ENCODE measurements at places on chromosomes 5 and 9.

GRCh38 chr5:151005187-151005949 lies 15.0 kb upstream of the GPX3 start:
- DNase-seq, result no peak

GRCh38 chr5:74394916-74395880 lies 245.3 kb downstream of the ENC1 start:
- DNase-seq, result no peak

DNA sequence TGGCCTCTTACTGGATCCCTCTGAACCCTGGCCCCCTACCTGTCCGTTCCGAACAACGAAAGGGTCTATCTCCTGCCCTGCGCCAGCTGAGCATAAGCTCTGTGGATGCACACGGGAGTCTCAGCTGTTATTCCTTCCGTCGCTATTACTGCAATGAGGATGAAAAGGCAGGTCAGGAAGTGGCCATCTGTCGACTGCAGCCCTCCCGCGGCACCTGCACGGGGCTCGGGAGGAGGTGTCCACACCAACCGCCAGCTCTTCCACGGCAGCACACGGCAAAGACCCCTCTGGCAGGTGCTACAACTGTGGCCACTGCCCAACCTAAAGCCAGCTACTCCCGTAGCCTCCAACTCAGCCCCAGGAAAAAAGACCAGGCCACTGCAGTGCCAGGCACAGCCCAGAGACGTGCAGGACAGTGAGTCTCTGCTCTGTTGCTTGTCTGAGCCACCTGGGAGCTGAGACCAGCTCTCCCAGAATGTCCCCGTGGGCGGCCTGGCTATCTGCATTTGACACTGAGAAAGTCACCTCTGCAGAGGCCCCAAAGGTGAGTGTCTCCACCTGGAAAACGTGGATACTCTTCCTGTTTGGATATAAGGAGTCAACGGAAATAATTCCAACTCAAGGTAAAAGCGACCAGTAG lies 19.1 kb downstream of the CAMSAP1 start:
- DNase-seq, result no peak

DNA sequence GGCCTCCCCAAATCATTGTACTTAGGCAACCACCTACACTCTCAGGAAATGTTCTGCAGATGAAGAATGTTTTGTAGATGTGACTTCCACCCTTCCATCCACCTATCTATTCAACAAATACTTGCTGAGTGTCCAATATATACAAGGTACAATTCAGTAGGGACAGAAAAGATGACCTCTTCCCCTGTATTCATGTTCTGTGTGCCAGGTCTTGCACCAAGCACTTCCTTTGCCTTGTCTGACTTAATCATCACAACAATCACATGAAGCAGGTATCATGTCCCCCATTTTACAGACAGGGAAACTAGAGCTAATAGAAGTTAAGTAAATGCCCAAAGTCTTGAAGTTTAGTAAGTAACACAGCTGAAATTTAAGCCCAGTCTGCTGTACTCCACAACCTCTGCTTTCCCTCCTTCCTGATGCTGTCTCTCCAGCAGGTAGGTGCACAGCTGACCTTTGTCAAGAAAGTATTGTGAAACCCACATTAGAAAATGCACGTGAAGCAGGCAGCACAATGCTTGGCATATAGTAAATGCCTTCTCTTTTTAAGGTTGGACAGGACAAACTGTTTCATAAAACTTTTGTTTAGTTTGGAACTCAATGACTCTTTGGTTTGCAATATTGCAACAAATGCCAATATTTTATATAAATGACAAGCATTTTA lies 296.5 kb downstream of the DEPDC1B start:
- no peak for DNase-seq

- no peak for DNase-seq
These were observed 31.4 kb downstream of the RXRA start for GRCh38 chr9:134357631-134358025.

DNA sequence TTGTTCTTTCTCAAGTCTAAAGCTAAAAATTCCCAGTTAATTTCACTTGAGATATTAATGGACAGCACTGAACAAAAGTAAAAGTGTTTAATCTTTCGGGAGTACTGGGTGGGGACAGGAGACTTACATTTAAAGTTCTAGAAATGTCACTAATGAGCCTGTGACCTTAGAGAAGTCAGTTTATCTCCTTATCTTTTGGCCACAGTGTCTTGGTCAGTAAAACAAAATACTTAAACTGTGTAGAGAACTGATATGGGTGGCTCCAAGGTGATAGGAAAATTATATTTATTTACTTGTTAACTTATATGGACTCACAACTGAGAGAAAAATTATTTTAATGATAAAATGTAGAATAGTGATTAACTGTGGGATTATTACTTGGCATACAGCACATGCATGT lies 8.9 kb downstream of the IPO11 start:
- DNase-seq, result no peak

- no peak for DNase-seq
These were observed at the start of gene ANKRD34B for GRCh38 chr5:80569961-80570786. Gene ANKRD34B, minus strand, starts transcription at chr5:80570280. Its CDS starts 10,261 bp downstream, at chr5:80560019.

- DNase-seq, result no peak
These were observed 161.6 kb downstream of the COL23A1 start for GRCh38 chr5:178428341-178429155.

DNA sequence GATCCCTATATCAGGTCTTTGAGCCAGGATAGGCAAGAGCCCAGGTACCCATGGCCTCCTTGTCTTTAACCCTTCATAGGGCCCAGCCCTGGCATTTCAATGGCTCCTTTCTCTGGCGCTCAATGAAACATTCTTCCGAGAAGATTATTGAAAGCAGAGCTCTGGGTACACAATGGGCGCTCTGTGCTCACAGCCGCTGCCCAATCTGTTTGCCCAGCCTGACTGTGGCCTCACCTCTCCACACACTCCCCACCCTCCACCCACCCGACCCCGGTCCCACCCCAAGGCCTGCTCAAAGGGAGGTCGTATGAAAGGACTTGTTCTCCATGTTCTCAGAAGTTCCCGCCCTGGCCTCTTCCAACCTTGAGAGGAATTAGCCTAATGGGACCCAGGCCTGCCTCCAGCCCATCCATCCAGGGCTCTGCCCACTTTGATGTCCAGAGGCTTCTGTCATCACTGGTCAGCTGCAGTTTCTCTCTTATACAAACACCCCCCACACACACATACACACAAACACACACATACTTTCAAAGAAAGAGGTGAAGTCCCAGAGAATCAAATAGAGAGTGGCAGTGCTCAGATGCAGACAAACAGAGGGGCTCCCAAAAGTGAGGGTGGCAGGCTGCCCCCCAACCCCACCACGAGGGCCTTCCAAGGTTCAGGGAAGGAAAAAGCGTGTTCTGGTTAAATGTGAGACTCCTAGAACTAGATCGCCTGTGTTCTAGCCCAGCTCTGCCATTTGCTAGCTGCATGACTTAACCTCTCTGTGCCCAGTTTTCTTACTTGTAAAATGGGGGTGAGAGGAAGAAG lies 5.1 kb upstream of the ARSI start:
- DNase-seq, result no peak

GRCh38 chr9:84271531-84271900 lies 69.0 kb downstream of the SLC28A3 start:
- peak; percentile 21 for DNase-seq

GRCh38 chr5:4941957-4942830 lies 197.9 kb upstream of the ADAMTS16 start:
- no peak for DNase-seq

- no peak for DNase-seq
These were observed 401.0 kb upstream of the SLC24A2 start for GRCh38 chr9:20189871-20190270.

DNA sequence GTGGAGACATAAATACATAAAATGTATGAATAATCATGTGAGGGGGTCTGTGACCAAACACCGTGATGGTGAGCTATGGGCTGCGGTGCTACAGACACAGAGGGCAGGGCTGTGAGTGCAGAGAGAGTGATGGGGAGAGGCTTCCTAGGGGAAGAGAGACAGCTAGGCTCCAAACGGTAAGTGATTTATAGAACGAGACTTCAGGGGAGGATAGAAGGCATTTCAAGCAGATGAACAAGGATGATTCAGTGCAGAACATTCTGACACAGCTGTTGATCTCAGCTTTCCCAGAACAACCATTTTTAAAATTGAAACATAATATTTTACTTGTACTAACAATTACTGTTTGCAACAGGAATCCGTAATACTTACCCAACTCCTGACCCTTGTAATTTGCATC lies 100.7 kb downstream of the GAS1 start:
- no peak for DNase-seq

- no peak for DNase-seq
These were observed 10.9 kb downstream of the FAT2 start for GRCh38 chr5:151580239-151580638.

GRCh38 chr9:106697390-106697749 lies 165.6 kb upstream of the ZNF462 start:
- DNase-seq, result no peak

GRCh38 chr9:74284581-74285450 lies 212.3 kb upstream of the RORB start:
- DNase-seq, result no peak

- peak; percentile 7 for DNase-seq
These were observed 49.5 kb upstream of the DENND4C start for GRCh38 chr9:19180991-19181390.

DNA sequence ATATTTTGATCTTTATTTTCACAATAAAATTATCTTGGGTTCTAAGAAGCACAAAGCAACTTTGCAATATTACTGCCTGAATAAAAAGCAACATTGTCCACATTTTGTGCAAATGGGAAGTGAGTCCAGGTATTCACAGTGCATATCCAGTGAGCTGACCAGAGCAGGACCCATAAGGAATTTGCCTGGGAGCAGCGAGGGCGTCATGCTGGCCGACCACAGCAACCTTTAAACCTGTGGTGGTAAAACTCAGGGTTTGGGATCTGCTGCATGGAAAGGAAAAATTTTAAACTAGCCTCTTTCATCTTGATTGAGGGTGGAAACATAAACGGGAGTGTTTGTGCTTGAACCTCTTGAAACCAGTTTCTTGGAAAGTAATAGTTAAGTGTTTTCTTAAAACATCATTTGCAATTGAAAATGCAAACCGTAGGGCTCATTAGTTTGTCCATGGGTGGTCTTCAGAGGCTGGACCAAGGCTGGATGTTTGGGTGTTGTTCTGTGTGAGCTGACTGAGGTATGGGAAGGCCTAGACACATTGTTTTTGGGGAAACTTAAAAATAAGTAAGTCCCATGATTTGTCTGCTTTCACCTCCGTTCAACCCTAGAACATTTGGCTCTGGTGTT lies 85.0 kb upstream of the ANKH start:
- DNase-seq, result no peak

GRCh38 chr5:124604419-124604818 lies 142.0 kb downstream of the ZNF608 start:
- no peak for DNase-seq

- no peak for DNase-seq
These were observed 149.3 kb upstream of the POU5F2 start for GRCh38 chr5:93890657-93891056.

DNA sequence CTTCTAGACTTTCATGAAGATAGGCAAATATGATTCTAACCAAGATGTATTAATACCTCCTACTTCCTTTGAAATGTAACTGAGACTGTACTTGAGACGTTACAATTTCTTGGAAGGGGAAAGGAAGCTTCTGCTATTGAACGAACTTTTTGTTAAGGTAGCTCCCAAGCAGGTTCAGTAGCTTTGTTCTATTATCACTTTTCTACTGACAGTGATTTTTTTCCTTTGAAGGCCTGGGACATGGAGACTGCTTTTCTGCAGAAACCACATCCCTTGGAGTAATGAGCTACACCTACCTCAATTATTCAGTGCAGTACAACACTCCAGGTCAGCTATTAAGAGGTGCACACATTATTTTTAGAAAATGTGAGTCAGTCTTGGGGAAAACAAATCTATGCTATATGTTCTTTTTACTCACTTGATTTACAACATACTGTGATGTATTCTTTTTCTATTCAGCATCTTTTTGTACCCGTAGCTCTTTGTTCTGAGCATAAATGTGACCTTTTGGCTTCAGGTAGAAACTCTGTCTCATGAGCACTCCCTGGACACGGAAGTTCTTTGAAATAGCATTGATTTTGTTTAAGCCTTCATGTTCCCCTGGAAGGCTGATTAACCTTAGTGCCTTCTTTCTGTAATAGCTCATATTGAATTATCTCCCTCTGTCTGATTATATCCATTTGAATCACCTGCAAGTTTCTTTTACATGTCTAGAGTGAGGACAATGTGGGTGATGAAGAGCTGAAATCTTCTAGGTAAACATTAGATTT lies 56.5 kb upstream of the CDKN2B start:
- no peak for DNase-seq

DNA sequence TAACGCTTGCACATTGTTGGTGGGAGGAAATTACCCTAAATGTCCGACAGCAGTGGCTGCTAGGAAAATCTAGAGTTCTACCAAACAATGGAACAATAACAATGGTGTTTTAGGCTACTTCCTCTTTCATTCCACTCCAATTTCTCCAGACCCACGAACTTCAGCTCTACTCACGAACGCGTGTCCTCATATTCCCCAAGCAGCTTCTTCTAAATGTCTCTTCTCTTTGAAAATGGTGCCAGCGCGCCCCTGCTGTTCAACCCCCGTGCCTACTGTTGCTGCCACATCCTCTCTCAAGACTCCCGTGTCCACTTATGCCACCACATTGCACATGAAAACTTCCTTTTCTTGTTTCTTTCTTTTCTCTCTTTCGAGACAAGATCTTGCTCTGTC lies 25.6 kb downstream of the OR2V2 start:
- peak; percentile 45 for DNase-seq

DNA sequence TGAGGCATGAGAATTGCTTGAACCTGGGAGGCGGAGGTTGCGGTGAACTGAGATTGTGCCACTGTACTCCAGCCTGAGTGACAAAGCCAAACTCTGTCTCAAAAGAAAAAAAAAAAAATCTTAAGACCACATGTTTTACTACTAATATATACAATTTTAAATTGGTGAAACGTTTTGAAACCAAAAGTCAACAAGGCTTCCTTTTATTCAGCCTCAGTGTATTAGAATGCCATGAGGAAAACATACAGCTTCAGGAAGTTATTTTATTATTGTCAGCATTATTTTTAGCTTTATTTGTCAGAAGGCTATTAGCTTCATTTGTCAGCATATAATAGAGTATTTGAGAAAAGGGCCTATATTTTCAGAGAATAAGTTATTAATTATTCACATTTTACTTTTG lies 163.9 kb upstream of the SH3GL2 start:
- no peak for DNase-seq

- no peak for DNase-seq
These were observed 25.9 kb upstream of the IL17B start for GRCh38 chr5:149404746-149405549.
